PC-9 (cell line): ENCODE measurements at places on chromosomes 2 and 18. TPM values are rescaled to one million over a fixed set of nuclear protein-coding genes. Genes with fewer than 3 reads are reported as not detected.

The NYAP2 gene
- 0.30 and 0.65 TPM in 2 replicates for total RNA-seq

The MPV17 gene
- total RNA-seq, result 42.2 and 47.5 TPM in 2 replicates

The GPR39 gene
- total RNA-seq, result 14.1 and 20.9 TPM in 2 replicates

The TP53I3 gene
- 21.4 and 22.9 TPM in 2 replicates for total RNA-seq

DNA sequence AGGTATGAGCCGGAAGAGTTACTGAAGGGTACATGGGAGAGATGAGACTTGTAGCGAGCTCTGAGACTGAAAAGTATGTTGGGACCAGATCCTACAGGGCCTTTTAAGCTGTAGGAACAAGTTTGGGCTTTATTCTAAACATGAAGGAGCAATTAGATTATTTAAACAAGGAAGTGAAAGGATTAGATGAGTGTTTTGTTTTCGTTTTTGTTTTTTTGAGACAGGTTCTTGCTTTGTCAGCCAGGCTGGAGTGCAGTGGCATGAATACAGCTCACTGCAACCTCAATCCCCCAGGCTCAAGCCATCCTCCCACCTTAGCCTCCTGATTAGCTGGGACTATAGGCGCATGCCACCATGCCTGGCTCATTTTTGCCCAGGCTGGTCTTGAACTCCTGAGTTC lies 110.7 kb downstream of the C1D start:
- no peak overlapping the region for H3K27ac ChIP-seq
- no peaks in the 10 kb centered on the region for H3K4me1 ChIP-seq
- H3K36me3 ChIP-seq, result no peaks in the 10 kb centered on the region
- no peak overlapping the region for H3K4me3 ChIP-seq

- H3K36me3 ChIP-seq, result peaks cover 10% of the 10 kb centered on the region
- no peak overlapping the region for H3K27ac ChIP-seq
- H3K27me3 ChIP-seq, result no peaks in the 10 kb centered on the region
- H3K4me3 ChIP-seq, result peak overlapping the region; percentile 94
Observed at GRCh38 chr2:95024960-95025405, 525 bp upstream of the MAL start.

- H3K27ac ChIP-seq, result no peak overlapping the region
- H3K36me3 ChIP-seq, result no peaks in the 10 kb centered on the region
- peaks cover 51% of the 10 kb centered on the region for H3K27me3 ChIP-seq
- H3K4me1 ChIP-seq, result no peaks in the 10 kb centered on the region
- no peak overlapping the region for H3K4me3 ChIP-seq
Observed at GRCh38 chr2:105649534-105649933, 95.2 kb upstream of the NCK2 start.

DNA sequence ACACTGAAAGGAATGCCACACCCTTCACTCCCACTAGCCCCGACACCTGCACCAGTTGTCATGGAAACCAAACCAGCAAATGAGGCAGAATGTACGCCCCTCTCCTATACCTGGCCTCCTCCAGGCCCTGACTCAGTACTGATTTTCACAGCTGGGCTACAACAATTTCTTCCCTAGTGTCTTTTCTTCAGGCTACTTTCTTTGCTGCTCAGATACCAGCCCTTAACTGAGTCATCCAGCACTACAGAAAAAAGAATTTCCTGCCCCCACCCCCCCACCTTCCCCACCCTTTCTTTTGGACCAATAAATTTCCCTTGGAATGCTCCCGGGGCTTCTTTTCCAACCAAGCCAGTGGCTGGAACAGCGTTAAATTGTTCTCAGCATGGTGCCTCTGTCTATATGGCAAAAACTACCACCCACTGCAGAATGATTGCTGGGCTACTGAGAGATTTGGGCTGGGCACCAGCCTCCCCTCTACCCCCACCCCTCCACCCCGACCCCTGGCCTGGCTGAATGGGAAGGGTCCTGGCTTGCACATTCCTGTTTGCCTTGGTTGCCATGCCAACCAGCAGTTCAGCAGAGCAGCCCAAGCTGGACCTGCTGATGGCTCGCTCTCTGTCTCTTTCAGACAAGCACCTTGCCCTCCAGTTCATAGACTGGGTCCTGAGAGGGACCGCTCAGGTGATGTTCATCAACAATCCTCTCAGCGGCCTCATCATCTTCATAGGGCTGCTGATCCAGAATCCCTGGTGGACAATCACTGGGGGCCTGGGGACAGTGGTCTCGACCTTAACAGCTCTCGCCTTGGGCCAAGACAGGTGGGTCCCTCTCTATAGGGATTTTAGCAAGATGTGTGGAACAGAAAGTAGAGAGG lies 11.3 kb downstream of the SLC14A2 start:
- no peak for DNase-seq
- H3K4me1 ChIP-seq, result no peaks in the 10 kb centered on the region
- no peak overlapping the region for H3K4me3 ChIP-seq
- no peak overlapping the region for H3K27ac ChIP-seq

GRCh38 chr2:1283020-1283801 lies 130.1 kb upstream of the TPO start:
- H3K4me1 ChIP-seq, result no peaks in the 10 kb centered on the region
- H3K27me3 ChIP-seq, result peaks cover 47% of the 10 kb centered on the region
- H3K36me3 ChIP-seq, result no peaks in the 10 kb centered on the region

GRCh38 chr2:69175790-69176715 lies 163.1 kb downstream of the ANTXR1 start:
- H3K27ac ChIP-seq, result no peak overlapping the region
- H3K4me1 ChIP-seq, result peaks cover 20% of the 10 kb centered on the region
- no peaks in the 10 kb centered on the region for H3K36me3 ChIP-seq

DNA sequence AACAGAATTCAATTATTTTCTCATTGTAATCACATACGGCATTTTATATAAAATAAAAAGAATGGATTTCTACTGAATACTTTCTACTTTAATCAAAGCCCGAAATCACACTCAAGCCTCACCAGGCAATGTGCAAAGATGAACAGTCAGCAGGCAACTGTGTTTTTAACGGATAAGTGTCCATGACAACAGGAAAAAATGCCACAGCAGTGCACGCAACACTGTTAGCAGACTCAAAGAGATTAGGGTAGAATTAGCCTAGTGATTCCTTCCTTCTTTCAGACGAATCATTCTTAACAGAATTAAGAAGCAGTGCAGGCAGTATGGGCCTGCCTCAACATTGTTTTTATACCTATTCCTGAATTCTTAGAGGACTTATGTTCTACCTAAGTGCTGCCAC lies 135.6 kb downstream of the CDH2 start:
- H3K4me3 ChIP-seq, result no peak overlapping the region
- H3K27me3 ChIP-seq, result no peaks in the 10 kb centered on the region
- no peak for DNase-seq
- H3K27ac ChIP-seq, result no peak overlapping the region
